Esophagus muscularis mucosa (tissue), 4 donors: ENCODE measurements at places on chromosomes 7 and 10. TPM values are rescaled to one million over a fixed set of nuclear protein-coding genes. Genes with fewer than 3 reads are reported as not detected.

GRCh38 chr7:124700655-124701054, 64.9 kb downstream of the GPR37 start:
- DNase-seq = no peak

- no peak for DNase-seq
Measured at GRCh38 chr10:131452926-131453720, 141.6 kb upstream of the TCERG1L start.

DNA sequence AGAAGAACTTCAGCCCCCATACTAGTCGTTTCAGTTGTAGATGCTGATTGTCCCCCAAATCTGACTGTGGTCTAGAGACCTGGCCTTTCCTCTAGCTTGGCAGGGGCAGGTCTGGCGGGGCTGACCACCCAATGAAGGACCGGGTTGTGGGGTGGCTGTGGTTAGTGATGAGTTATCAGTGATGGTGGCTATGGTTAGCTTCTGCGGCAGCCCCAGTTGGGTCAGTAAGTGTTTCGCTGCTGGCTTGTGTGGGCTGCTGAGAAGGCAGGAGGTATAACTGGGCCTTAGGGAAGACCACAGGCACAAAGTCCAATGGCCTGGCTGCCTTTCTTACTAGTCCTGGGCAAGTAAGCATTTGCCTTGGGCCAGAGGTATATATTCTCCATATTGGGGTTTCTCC, 21.3 kb downstream of the VWA2 start:
- DNase-seq = no peak

The CCDC146 gene
- total RNA-seq = 14.9 TPM

The NRAP gene
- not detected for total RNA-seq

The GPR146 gene
- 30.8 TPM for total RNA-seq

- DNase-seq = no peak
Measured at GRCh38 chr10:58179238-58179637, 88.5 kb downstream of the IPMK start.

GRCh38 chr7:110548372-110548771, 542.6 kb upstream of the LRRN3 start:
- DNase-seq = no peak

DNA sequence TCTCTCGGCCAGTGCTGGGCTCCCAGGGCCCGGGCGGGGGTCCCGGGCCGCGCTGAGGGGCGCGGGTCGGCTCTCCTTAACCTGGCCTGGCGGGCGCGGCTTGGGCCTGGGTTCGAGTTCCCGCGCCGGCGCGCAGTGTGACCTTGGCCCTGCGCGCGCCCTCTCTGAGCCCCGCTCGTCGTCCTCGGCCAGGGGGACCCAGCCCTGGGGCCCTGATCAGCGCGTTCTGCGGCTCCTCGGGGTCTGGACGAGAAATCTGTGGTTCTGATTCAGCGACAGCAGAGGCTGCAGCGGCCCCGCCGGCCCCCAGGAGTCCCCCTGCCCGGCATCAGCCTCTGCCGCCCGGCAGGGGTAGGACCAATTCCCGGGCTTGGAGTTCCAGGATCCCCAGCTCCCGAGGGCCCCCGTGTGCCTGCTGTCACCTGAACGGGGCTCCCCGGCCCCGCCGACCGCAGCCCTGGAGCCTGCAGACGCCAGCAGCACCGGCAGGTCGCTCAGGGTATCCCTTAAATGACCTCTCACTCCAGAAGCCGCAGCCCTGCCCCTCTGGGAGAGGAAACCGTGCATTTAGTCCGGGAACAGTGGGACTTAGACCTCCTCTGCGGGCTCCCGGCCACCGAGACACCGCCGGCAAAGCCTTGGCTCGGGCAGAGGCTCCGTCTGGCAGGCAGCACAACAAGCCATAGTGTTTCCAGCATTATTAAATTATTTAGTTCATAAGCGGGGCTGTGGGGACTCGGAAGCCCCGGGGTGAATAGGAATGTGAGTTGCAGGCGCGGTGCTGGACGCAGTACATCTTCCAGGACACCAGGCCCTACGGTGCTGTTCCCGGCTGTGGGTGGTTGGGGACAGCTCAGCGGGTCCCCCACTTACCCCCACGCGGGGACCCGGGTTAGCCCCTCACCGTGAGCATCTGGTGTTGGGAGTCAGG, 572 bp downstream of the CHST12 start:
- no peak for DNase-seq

DNA sequence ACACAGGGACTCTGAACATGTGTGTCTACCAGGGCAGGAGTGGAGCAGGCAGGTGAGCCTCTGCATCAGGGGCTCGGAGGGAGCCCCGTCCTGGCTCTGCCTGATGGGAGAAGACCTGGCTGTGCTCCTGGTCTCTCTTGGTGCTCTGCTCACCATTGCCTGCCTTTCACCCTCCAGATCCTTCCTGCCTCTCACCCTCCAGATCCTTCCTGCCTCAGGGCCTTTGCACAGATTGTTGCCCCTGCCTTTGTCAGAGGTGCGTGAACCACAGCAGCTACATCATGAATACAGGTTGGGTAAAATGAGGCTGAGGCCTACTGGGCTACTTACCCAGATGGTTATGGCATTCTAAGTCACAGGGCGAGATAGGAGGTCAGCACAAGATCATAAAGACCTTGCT, 16.6 kb downstream of the COL26A1 start:
- no peak for DNase-seq

DNA sequence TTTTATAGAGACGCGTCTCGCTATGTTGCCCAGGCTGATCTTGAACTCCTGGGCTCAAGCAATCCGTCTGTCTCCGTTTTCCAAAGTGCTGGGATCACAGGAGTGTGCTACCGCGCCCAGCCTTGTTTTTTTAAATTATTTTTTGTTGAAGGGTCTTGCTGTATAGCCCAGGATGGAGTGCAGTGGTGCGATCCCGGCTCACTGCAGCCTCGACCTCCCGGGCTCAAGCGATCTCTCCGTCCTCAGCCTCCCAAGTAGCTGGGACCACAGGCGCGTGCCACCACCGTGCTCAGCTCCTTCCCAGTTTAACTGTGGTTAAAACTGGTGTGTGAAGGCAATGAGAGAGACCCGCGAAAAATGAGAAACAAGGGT, 11.0 kb upstream of the HNRNPF start:
- no peak for DNase-seq

DNA sequence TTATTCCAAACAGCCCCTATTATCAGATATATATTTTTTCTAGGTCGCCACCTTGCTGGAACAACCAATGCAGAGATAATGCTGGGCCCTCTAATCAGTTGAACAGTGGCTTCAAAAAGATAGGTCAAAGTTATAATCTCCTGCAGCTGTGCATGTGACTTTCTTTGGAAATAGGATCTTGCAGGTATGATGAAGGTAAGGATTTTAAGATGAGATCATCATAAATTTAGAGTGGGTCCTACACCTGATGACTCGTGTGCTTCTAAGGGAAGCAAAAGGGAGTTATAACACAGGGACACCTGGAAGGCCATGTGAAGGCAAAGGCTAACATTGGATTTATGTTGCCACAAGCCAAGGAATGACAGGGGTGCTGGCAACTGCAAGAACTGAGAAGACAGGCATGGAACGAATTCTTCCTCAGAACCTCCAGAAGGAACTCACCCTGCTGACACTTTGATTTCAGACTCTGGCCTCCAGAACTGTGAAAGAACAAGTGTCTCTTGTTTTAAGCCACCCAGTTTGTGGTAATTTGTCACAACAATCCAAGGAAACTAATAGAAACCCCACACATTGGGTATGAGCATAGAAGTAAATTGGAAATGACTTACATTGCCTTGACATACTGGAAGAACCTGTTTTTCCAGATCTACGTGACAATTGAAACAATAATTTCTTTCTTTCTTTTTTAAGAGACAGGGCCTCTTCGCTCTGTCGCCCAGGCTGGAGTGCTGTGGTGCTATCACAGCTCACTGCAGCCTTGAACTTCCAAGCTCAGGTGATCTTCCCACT, 34.4 kb downstream of the CCDC71L start:
- no peak for DNase-seq

DNA sequence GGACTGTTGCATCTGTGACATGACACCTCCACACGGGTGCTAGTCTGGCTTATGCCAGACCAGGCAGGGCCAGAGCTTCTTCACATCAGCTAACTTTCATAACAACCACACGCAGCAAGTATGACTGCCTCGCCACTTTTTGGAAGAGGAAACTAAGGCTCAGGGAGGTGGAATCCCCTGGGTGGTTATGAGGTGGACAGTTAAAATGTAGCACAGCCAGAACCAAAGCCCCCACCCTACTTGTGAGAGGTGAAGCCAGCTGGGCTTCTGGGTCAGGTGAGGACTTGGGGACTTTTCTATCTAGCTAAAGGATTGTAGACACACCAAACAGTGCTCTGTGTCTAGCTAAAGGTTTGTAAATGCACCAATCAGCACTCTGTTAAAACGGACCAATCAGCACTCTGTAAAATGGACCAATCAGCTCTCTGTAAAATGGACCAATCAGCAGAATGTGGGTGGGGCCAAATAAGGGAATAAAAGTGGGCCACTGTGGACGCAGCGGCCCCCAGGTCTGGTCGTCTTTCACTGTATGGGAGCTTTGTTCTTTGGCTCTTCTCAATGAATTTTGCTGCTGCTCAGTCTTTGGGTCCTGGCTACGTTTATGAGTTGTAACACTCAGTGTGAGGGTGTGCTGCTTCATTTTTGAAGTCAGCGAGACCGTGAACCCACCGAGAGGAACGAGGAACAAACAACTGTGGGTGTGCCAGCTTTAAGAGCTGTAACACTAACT, 171.0 kb downstream of the PTPN20 start:
- DNase-seq = no peak

DNA sequence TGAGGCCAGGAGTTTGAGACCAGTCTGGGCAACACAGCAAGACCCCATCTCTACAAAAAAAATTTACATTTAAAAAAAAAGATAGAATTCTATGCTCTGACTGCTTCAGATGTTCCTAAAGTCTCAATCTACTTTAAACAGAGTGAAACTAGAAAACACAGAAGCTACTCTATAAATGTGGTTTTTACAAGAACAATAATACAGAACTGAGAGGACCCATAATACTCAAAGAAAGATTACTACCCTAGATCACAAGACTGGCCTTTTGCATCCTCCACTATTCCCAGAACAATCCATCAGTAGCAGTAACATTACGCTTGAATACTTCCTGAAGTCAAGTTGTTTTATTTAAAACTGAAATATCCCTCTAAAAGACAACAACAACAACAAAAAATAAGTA, 119.4 kb downstream of the ZFAND4 start:
- no peak for DNase-seq
